ENCODE measurements at places on chromosomes 13 and 19.

DNA sequence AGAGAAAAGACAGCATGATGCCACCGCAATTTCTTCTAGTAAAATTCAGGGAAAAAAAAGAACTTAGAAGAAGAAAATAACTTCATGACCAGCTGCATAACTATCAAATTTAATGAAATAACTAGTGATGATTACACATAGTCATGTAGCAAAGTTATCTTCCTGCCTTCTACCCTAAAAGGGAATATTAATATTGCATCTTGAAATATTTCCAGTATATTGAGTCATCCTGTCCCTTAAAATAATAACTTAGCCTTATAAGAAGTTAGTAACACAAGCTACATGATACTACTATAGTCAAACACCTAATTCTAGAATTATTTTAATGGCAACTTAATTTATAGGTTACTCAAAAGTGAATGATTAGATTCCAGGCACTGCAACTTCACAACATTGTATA, 289.2 kb downstream of the KLF12 start:
- no peak for DNase-seq

GRCh38 chr19:54035215-54036178, 28.2 kb downstream of the VSTM1 start:
- DNase-seq: no peak

DNA sequence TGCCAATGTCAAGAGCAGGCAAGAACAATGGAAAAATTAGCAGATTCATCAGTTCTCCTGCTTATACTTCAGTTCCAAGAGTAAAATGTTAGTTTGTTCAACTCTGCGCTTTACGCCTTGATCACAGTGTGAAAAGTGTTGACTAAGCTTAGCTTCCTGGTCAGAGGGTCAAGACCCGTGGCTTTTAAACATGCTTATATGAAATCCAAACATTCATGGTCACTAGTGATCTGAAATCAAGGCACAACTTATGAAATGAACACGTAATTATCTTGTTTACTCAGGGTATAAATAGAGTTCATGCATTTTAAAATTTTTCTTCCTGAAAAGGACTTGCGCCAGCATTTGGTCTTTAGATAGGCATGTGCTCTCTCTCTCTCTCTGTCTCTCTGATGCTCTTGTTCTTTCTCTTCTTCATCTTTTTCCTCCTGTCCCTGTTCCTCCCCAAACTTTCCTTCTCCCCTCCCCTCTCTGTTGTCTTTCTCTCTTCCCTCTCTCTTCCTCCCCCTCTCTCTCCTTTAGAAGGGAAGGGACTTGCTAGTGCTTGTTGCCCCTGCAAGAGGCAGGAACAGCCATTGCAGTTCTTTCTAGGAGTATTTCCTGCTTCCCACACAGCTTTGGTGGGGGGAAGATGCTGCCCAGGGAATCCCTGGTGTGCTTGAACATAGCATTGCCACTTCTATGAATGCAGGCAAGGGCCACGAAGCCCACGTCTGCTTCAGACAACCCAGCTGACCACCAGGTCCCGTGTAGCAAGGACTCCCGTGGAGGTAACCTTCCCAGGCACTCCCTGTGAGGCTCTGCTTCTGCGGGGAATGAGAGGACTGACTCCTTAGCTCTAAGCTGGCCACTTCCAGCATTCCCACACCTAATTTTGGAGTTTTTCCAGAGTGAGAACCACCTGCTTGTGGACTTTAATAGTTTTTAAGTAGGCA, 7.1 kb upstream of the ZNF536 start:
- peak; percentile 23 for DNase-seq

- no peak for DNase-seq
Observed at GRCh38 chr13:94331281-94331680, 148.2 kb downstream of the DCT start.

GRCh38 chr13:51243832-51244231, 21.6 kb downstream of the FAM124A start:
- peak; percentile 60 for DNase-seq

DNA sequence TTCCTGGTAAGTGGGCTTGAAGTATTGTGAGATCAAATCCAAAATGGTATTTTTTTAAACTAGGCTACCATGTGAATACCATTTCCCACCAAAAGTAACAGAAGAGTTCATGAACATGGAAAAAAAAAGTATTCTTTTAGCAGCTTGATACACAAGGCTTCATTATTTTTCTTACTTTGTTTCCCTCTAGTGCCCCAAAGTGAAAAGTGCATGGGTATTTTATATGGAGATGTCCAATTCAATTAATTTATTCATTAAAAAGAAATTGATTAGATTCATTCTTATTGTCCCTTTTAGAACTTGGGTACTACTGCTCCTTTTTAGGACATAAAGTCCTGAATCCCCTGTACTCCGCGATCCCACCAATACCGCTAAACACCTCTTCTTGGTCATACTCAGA, 28.6 kb upstream of the SCEL start:
- DNase-seq: no peak

- DNase-seq: no peak
Observed at GRCh38 chr13:77833331-77833863, 85.2 kb downstream of the EDNRB start.

GRCh38 chr13:67416047-67416925, 186.2 kb upstream of the PCDH9 start:
- peak; percentile 10 for DNase-seq

GRCh38 chr19:54178581-54179261, 5.8 kb upstream of the TMC4 start:
- peak; percentile 78 for DNase-seq

- peak; percentile 71 for DNase-seq
Observed at GRCh38 chr19:28887920-28888618, 324.9 kb downstream of the UQCRFS1 start.

GRCh38 chr19:12794196-12794941, 3.1 kb downstream of the JUNB start:
- no peak for DNase-seq

DNA sequence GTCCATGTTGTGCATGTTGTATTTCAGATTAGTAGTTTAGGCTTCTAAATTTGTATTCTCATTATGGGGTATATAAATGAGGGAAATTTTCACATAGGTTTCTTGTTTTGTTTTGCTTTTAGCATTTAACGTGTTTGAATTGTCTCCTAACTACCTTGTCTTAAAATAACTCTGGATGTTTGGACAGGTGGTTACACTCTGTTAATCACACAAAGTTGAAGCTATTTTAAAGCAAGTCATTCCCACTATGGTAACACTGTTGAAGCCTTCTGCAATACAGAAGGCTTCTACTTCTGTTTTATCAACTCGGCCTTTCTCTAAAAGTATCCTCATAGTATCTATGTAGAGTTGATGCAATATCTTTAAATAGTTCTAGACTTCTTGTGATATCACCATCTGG, 245.3 kb upstream of the HTR2A start:
- DNase-seq: no peak

- DNase-seq: no peak
Observed at GRCh38 chr13:98171900-98172589, 5.0 kb downstream of the RNF113B start.

- no peak for DNase-seq
Observed at GRCh38 chr13:49774376-49775005, 18.0 kb downstream of the KPNA3 start.

DNA sequence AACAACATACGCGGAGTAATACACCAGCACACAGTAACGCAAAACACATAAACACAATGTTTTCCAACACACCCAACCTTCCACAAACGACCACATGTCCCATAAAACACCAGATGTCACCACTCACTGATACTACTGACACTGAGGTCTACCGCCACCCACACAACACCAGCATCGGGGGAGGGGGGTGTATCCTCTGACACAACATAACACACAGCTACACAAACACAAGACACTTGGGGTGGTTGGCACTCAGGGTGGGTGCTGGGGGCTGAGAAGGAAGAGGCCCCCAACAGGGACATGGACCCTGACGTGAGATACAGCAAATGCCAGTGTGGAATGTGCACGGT, 1.5 kb upstream of the KCNN4 start:
- DNase-seq: no peak

- no peak for DNase-seq
Observed at GRCh38 chr13:72908416-72908815, 126.5 kb downstream of the PIBF1 start.

GRCh38 chr13:74443631-74444030, 309.4 kb upstream of the KLF12 start:
- no peak for DNase-seq

GRCh38 chr19:8208119-8208921, 850 bp upstream of the CERS4 start:
- DNase-seq: no peak

DNA sequence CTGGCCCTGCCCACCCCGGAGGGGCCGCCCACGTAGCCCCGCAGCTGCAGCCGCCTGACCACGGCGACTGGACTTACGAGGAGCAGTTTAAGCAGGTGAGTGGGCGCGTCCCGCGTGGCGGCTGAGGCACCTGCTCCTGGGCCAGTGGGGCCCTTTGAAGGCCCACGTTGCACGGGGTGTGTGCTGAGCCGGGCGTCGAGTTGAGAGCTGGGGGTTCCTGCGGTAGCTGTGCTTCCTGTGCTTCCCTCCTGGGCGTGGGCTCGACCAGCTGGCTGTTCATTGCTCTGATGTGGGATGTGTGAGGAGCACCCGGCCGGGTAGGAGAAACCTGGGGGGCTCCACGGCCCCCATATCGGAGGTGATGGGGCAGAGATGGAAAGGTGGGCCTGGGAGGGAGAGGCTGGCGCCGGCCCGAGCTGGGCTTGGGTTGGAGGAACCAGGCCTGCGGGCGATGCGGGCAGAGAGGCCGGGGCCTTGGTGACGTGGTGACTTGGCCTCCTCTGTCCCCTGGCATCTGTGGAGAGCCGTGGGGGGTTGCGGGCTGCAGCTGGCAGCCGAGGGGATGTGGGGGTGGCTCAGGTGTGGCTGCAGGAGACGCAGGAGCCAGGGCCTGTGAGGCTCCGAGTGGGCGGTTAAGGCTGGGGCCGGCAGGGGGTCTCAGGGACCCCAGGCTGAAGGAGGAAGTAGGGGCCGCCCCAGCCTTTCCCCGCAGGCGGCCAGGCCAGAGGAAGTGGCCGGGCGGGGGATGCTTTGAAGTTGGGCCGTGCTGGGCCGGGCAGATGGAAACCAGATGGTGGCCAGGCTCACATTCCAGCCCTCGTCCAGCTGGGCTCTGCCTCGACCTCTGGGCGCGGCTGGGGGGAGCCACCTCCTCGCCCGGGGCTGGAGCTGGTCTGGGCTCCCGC, 7.1 kb downstream of the ARID3A start:
- DNase-seq: peak; percentile 96

DNA sequence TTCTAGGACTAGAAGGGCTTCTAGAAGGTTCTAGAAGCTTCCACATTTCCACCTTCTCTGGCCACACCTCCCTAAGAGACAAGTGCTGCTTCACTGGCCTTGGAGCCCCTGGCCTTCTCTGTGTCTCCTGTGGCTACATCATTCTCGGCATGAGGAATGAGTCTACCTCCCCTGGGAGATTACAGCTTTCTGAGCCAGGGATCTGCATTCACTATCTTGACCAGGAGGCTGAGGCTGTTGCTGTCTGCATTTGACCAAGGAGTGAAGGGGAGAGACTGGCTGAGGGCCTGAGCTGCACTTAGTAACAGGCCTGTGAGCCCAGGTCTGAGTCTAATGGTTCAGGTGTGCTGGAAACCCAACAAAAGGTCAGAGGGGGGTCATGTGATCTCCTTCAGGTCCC, 5.3 kb downstream of the CPAMD8 start:
- no peak for DNase-seq

DNA sequence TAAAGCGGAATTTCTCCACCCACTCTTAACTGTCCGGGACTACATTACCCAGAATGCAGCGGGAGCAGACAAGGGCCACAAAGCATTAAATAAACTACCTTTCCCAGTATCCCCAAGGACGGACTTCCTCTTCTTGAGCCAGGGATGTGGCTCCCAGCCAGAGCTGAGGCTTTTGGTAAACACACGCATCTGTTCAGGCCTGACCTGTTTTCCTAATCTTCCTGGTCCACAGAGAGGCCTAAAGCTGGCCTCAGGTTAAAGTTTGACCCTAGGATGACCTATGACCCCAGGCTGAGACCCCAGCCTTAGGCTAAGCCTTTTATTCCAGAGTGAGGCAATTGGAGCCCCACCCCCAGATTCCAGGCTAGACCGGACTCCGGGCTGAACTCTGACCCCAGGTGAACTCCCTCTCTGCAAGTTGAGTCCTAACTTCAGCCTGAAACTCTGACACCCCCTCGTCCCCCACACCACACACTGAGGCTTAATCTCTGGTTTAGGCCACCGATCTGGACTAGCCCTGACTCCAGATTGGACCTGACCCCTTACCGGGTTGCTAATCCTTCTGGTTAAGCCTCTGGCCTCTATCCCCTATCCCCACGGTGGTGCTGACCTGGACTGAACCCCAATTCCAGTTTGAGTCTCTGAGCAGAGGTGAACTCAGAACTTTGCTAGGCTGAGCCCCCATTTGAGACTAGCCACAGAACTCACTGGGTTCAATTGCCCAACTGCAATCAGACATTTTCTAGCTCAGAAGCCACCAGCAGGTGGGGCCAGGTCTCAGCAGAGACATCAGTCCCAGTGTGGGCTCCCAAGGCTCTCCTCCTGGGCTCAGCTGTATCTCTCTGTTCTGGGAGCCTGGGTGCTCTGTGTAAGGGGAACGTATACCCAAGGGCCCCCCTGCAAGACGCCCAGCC, 750 bp upstream of the GPR108 start:
- peak; percentile 97 for DNase-seq

- DNase-seq: no peak
Observed at GRCh38 chr19:1630811-1631210, 21.6 kb downstream of the TCF3 start.

GRCh38 chr13:20294497-20294896, 62.4 kb upstream of the GJB6 start:
- no peak for DNase-seq

- peak; percentile 75 for DNase-seq
Observed at GRCh38 chr19:18514800-18515682, 6.8 kb downstream of the ELL start.

DNA sequence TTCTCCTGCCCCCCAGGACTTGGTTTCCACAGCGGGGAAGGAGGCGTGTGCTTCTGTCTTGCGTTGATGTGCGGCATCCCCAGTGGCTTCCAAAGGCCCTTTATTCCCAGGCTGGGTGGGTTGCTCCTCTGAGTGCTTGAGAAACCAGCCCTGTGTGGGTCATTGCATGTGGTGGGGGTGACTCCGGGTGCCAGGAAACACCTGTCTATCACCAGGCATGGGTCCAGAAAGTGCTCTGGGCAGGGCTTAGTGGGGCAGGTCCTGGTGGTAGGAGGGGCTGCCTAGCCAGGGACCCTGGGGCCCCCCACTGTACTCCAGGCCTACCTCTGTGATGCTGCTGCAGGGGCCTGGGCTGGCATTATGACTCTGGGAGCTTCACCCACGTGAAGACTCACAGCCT, 9.6 kb downstream of the DDA1 start:
- DNase-seq: no peak

DNA sequence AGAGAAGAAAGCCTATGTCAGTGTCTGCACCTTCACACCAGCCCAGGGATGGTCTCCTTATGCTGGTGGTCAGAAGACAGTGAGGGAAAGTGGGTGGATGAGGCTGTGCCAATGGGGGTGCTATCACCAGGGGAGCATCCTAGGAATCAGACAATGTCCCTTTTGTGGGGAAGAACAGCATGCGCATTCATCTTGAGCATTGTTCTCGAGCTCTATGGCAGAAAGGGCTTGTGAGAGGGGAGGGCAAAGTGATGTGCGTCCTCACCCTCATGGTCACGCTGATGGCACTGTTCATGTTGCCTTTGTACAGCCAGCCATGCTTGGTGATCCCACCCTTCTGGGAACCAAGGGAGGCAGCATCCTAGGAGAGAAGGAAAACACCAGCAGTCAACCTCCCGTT, 56.1 kb downstream of the DOCK9 start:
- DNase-seq: no peak

Data from kidney (tissue), 22 donors.